ENCODE measurements at places on chromosomes 7 and 10. TPM values are rescaled to one million over a fixed set of nuclear protein-coding genes. Genes with fewer than 3 reads are reported as not detected.

DNA sequence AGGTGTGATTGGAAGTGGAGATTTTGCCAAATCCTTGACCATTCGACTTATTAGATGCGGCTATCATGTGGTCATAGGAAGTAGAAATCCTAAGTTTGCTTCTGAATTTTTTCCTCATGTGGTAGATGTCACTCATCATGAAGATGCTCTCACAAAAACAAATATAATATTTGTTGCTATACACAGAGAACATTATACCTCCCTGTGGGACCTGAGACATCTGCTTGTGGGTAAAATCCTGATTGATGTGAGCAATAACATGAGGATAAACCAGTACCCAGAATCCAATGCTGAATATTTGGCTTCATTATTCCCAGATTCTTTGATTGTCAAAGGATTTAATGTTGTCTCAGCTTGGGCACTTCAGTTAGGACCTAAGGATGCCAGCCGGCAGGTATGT, 13.6 kb downstream of the STEAP2 start:
- DNase-seq, result no peak

Gene HKDC1
- 0.43 TPM for total RNA-seq

Gene DLX5
- total RNA-seq, result not detected

- no peak for DNase-seq
Measured at GRCh38 chr7:66301249-66301648, 96.1 kb downstream of the TPST1 start.

DNA sequence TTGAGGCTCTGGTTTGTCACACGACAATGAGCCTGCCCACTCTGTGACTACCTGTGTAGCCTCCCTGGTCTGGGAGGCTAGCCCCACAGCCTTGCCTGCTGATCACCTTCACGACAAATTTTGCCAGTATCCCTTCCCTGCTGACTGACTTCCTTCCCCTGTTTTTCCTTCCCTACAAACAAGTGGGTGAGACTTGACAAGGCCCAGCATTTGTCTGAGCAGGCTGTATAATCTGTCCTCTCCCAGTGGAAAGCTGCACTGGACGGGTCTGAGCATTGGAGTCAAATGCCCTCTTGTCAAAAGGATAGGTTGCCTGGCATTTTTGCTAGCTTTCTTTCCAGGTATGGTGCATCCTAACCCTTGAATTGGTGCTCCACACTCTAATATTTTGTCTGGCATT, 1088.4 kb downstream of the KCNMA1 start:
- no peak for DNase-seq

Gene RTKN2
- total RNA-seq, result 15.1 TPM

Gene FAM171A1
- 16.8 TPM for total RNA-seq

GRCh38 chr7:131294553-131294952, 33.1 kb upstream of the MKLN1 start:
- DNase-seq, result peak; percentile 39

GRCh38 chr7:78924581-78924980, 528.9 kb downstream of the MAGI2 start:
- peak; percentile 32 for DNase-seq

DNA sequence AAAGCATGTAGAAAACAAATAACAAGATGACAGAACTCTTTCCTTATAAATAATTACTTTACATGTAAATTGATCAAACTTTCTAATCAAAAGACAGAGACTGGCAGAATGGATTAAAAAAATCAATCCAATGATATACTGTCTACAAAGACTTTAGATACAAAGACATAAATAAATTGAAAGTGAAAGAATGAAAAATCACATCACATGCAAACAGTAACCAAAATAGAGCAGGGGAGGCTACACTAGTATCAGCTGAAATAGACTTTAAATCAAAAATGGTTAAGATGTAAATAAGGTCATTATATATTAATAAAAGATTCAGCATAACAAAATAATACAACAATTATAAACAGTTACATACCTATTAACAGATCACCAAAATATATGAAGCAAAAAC, 97.3 kb downstream of the SNX13 start:
- peak; percentile 8 for DNase-seq

Gene TPST1
- 131 TPM for total RNA-seq

Gene CDHR1
- 0.43 TPM for total RNA-seq

DNA sequence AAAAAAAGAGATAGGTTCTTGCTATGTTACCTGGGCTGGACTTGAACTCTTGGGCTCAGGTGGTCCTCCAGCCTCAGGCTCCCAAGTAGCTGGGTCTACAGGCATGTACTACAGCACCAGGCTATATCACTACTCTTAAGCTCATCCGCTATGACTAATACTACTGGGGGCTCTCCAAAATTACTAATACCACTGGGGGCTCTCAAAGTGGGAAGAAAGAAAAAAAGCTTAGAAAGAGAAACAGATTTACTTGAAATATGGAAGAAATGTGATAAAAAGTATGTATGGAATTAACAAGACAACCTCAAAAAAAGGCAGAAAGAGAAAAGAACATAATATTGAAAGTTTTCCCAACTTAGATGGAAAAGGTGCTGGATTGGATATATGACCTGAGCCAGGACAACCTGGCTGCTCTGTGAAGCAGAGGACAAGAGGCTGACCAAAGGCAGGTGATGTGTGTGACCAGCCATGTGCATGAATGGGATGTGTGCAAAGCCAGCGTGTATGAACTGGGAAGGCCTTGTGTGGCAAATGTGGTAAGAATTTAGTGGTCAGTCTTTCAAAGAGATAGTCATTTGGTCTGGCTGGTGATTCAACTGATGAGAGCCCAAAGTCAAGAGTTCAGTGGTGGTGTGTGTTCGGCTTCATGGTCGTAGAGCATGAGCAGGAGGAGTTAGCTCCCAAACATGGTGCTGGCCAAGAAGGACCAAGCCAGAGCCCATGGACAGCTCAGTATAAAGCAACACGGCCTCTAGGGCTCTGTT, 232.4 kb upstream of the KLF14 start:
- DNase-seq, result no peak

DNA sequence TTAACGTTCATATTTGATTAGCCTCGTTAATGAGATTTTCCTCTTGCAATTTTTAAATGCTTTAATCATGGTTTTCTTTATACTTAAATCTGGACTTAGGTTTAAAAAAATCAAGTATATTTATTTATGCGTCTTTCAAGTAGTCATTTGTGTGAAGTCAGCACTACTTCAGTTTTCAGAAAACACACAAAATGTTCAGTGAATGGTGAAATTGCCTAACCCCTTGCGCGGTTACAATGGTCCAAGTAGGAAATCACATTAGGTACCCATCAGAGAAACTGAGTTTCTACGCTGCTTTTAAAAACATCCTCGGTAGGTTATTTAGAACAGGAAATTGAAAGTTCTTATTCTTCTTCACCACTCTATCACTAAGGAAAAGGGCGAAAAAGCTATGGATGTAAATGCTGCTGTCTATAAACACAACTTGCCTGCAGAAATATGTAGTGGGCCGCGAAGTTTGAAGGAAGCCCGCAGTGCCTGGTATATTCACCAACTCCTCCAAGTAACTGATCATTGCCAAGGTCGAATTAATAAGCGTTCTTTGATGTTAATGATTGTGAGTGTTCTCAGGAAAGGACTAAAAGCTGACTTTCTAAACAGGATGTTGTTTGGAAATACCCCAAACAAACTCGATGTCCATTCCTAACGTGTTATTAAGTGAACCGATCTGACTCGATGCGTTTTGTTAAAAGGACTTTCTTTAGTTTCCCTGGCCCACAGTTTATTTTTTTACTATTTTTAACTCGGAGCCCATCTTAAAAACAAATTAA, 1.0 kb downstream of the SYPL1 start:
- DNase-seq, result no peak

Gene NACAD
- total RNA-seq, result 2.6 TPM

- no peak for DNase-seq
Measured at GRCh38 chr7:114644455-114644854, 229.8 kb downstream of the FOXP2 start.

GRCh38 chr7:21542891-21543527, at the start of gene DNAH11:
TSS of gene DNAH11 (plus strand) at chr7:21543039. CDS start at chr7:21543246, 207 bp downstream.
- DNase-seq, result peak; percentile 14
